ENCODE measurements at places on chromosomes 5 and 9.
A peak's percentile ranks its signal among the peaks of the same experiment; 100 is the strongest.

- no peak for DNase-seq
These were observed 872.6 kb downstream of the DTWD2 start for GRCh38 chr5:118115791-118116190.

DNA sequence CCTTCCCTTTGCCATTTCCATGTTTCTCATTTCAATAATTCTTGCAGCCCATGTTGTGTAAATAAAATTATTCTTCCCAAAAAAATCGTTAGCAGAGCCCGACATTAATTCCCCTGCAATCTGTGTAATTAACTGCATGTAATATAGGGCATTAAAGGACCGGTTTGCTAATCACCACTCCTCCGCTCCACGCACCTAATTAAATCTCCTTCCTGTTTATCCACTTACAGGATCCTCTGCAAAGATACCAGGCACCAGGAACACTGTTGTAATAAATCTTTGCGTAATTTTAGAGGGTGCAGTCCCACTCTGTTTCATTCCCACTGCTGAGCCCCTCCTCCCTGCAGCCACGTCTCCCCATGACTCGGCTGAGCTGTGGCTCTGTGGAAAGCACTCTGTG lies 105.0 kb upstream of the PPP1R26 start:
- no peak for DNase-seq

DNA sequence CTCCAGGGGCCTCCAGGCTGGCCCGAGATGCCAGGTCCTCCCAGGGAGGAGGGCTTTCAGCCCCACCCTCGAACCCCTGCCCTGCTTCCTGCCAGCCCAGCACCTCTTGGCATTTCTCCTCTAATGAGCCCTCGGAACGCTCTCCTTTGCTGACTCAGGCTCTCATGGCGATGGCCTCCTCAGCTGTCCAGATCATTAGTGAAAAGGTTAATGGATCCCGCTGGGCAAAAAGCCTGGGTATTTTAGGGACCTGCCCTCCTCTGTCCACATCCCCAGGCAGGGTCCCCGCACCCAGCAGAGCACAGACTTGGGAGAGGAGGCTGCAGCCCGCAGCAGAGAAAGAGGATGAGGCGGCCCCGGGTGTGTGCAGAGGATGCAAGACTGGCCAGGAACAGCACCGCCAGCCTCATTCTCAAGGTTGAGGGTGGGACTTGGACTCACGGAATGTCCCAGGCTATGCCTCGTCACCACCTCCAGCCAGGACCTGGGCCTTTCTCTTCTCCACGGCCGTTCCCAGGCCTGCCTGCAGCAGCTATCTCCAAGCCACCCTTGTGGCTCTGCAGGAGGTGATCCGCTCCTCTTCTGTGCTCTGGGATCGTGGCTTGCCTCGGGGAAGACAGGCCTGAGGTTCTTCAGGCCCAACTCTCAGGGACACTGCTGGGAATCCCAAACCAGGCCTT lies 23.0 kb upstream of the ADAMTS2 start:
- no peak for DNase-seq

DNA sequence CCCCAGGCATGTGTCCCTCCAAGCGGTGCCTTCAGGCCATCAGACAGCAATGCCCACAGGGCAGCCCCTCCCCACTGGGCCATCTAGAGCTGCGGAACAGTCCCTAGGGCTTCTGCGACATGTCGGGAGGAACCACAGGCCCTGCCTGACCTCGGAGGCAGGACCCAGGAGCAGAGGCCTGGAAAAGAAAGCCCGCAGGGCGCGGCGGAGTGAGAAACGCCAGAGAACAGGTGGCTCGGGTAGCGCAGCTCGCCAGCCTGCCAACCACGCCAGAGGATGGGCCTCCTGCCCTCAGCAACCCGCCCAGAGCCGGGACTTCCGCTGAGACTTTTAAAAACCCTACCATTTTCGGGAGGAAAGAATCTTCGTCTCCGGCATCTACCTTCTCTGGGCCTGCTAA lies 715 bp downstream of the LCN8 start:
- DNase-seq: peak; percentile 50

- peak; percentile 92 for DNase-seq
These were observed 556 bp downstream of the PCDHGC3 start for GRCh38 chr5:141476132-141476911.

- no peak for DNase-seq
These were observed 12.2 kb upstream of the CSNK1A1 start for GRCh38 chr5:149563466-149563865.

- peak; percentile 37 for DNase-seq
These were observed 91.4 kb upstream of the SH3GL2 start for GRCh38 chr9:17487467-17487866.

- no peak for DNase-seq
These were observed 18.2 kb upstream of the ADCY2 start for GRCh38 chr5:7377761-7378160.

- DNase-seq: no peak
These were observed 24.1 kb upstream of the DMAC1 start for GRCh38 chr9:7823651-7824050.

GRCh38 chr5:74865804-74866595 lies at the start of gene FAM169A:
FAM169A (minus strand) TSS chr5:74866387; CDS start chr5:74841676, 24,711 bp downstream.
- DNase-seq: peak; percentile 59

DNA sequence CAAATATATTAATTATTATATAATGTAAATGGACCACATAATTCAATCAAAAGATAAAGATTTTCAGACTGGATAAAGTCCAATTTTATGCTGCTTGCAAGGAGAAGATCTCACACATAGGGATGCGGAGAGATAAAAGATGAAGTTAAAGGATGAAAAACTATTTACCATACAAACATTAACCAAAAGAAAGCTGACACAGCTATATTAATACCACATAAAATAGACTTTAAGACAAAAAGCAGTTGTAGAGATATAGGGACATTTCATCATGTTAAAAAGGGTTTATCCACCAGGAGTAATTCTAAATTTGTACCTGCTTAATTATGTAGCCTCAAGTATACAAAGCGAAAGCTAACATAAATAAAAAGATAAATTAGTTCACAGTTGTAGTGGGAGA lies 15.2 kb upstream of the NSG2 start:
- DNase-seq: no peak

DNA sequence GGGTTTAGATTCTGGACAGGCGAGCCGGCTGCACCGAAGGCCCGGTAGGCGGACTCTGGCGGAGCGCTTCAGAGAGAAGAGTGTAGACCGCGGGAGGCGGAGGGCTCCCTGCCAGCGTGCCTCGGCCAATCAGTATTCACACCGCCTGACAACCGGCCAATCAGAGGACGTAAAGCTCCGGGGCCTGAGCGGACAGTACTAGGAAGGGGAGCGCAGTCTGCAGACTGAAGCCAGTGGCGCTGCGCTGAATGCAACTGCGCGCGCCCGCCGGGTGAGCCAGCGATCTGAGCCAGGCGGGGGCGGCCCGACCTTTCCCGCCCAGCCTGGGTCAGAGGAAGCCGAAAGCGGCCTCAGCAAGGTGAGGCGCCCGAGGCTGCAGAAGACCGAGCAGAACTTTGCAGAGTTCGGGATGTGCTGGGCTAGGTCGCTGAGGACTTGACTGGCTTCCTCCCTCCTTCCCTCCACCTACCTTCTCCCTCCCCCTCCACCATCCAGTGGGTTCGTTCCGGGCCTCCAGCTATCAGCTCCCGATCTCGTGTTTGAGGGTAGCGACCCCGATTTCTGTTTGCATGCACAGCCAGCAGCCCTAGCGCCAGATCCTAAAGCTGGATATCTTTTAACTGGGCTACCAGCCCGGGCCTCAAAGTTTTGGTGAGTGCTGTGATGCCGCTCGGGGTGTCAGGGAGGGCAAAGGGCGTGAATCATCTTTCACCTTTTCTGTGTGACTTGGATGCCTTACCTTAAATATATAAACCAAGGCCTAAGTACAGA lies at the start of gene DMRT2:
Gene DMRT2 (plus strand): TSS at position 233 of the 771 bp plus-strand sequence. CDS start 1,257 bp downstream, outside the sequence.
- peak; percentile 99 for DNase-seq

GRCh38 chr5:76199336-76200318 lies 116.4 kb downstream of the SV2C start:
- DNase-seq: peak; percentile 7

- no peak for DNase-seq
These were observed 28.4 kb downstream of the SH3GLB2 start for GRCh38 chr9:128999581-129000206.

GRCh38 chr9:806285-807156 lies 35.0 kb upstream of the DMRT1 start:
- peak; percentile 67 for DNase-seq

- DNase-seq: no peak
These were observed 21.0 kb downstream of the NIPBL start for GRCh38 chr5:36897616-36898015.

DNA sequence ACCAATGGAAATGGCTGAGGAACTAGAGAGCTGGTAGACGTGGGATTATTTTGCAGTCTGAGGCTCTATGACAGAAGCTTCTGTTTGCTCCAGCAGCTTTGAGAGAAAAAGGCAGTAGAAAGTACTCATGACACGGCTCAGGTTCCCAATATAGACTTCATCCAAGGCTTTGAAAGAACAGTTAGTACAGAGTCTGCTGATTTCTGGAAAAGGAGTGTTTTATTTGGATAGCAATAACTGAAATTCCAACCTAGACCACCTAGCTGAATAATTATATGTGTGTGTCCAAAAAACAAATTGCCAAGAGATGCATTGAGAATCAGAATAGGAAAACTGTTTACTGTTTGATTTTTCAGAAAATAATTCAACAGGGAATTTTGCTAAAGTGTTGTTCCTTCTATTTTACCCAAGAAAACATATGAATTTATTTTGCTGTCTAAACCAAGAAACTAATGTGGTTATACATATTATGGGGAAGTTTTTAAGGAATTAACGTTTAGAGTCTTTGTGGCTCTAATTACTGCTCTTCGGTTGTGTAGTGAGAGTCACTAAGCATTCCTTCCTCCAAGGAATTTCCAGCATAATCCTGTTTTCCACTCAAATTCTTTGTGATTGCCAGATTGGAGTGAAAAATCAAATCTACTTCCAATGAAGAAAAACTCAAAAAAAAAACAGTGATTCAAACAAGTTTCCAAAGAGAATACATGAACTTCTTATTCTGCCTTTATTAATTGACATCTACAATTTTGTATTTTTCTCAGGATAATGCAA lies 18.1 kb upstream of the MTX3 start:
- peak; percentile 67 for DNase-seq

GRCh38 chr5:133801955-133802751 lies 166.3 kb downstream of the C5orf15 start:
- DNase-seq: peak; percentile 78

DNA sequence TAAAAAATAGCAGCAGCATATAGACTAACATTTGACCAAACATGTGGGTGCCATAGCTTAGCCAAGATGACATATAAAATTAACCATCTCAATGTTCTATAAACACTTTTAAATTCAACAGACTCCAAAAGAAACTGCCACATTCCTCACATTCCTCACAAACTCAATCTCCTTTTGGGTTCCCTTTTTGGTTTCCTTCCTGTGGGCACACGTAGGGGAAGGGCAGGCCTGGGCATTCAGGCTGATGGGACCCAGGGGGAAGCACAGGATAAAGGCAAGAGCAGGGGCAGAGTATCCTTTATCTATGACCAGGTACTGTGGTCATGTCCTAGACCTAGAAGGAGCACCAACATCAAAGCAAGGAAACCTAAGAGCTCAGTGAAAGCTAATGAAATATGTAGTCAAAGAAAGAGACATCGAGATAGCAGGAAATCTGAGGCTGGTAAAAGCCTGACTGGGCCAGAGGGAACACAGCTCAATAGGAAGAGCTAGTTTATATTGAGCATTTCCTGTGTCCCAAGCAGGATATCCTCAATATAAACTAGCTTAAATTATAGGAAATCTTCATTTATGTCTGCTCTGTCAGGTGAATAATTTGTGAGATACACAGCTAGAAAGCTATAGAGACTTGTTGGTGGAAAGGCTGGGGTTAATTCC lies 13.6 kb upstream of the ERAP1 start:
- DNase-seq: no peak

DNA sequence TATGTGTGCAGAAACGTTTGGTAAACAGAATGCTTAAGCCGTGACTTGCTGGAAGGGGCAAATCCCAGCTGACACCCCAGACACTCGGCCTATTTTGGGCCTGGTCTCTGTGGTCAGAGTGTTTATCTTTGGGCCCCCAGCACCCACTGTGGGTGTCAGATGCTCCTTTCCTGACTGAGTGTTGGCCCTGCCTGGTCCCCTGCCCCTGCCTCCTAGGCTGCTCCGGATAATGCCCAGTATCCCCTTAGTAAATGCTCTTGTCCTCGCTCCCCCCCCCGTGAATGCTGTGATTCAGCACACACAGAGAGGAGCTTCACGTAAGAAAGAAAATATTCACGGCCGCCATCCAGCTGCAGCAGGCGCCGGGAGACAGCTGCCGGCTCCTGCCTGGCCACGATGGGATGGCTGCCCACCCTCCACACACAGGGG lies 11.3 kb upstream of the ANGPTL2 start:
- peak; percentile 92 for DNase-seq

- DNase-seq: peak; percentile 57
These were observed 51.2 kb downstream of the RALGPS1 start for GRCh38 chr9:126965541-126966428.

- DNase-seq: peak; percentile 51
These were observed 384.2 kb upstream of the ZNF462 start for GRCh38 chr9:106478727-106479126.

GRCh38 chr5:127666043-127666716 lies 17.3 kb downstream of the CTXN3 start:
- no peak for DNase-seq

DNA sequence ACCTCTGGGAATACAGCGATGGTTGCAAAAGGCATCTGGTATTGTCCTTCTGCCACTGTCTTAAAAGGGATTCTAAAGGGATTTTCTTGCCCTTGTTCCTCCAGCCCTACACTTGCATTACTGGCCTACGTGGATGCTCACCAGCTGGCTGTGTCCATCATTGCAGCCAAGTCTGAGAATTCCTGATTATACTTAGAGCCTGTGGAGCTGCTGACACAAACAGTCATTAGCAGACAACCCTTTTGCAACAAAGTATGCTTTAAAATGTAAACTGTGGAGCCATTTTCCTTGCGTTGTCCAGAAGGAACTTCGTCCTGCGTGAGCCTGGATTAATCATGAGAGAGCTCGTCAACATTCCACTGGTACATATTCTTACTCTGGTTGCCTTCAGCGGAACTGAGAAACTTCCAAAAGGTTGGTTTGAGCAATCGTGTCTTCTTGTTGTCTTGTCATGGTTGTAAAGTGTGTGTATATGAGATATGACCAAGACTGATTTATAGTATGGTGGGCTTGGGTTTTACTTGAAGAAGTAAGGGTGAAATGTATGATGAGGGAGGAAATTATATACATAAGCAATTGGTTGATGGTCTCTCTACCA lies at the start of gene MUSK:
Gene MUSK (plus strand): TSS at position 222 of the 598 bp plus-strand sequence. CDS start 114 bp downstream, at position 336.
- DNase-seq: peak; percentile 94

DNA sequence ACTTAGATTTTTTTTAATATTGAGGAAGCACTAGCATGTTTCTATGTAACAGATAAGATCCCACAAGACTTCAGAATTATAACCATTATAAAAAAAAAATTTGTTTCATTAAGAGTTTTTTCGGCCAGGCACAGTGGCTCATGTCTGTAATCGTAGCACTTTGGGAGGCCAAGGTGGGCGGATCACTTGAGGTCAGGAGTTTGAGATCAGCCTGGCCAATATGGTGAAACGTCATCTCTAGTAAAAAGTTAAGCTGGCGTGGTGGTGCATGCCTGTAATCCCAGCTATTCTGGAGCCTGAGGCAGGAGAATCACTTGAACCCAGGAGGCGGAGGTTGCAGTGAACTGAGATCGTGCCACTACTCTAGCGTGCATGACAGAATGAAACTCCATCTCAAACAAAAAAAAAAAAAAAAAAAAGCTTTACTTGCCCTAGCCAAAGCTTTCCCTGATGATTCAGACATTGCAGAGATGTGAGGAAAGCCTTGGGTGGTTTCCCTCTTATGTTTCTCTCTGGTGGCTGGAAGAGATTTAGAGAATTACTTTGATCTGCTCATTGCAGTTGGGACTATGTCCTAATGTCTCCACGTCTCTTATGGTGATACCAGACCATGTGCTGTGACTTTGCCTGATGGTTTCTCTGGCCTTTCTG lies 65.4 kb downstream of the EGFLAM start:
- no peak for DNase-seq

GRCh38 chr5:142821733-142822487 lies 51.7 kb downstream of the ARHGAP26 start:
- DNase-seq: no peak
